ENCODE measurements at places on chromosomes 12 and 14.

DNA sequence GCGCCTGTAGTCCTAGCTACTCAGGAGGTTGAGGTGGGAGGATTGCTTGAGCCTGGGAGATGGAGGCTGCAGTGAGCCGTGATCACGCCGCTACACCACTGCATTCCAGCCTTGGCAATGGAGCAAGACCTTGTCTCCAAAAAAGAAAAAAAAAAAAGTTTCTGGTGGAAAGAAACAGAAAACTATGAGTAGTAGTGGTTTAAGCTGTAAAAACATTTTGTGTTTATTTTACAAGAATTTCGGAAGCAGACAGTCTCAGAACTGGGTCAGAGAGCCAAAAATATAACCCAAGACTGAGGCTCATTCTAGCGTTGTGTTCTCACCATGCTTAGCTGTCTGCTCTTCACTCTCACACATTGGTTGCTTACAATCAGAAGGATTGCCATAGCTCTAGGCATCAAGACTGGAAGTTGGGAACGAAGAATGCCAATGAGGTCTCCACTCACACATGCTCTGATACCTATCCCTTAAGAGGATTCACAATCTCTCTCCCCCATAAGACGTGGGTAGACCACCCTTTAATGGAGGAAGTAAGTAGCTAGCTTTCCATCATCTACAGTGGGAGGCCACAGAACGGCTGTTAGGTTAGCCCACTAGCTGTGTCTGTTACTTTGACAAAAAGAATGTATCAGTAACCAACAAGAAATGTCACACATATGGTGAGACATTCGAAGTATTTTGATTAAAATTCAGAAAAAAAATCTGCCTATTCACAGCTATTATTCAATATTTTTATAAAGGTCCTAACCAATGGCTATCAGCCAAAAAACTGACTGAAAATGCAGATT is 117.6 kb upstream of the RASSF8 start:
- DNase-seq: peak; percentile 27

GRCh38 chr12:61072717-61073116 is 1187.5 kb upstream of the USP15 start:
- DNase-seq: no peak

DNA sequence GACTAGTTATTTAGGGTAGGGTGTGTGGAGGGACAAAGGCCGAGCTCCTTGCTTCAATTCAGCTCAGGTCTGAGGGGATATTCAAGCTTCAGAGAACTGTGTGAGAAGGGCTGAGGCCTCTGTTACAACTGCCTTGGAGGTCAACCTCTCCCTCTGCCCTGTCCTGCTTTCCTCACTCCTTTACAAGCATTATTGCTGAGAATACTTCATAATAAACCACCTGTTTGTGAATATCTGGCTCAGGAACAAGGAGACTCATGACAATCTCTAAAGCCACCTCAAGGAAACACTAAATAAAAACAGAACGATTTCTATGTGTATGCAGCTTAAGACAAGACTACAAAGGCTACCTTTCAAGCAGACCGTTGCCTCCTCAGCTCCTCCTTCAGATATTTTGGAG is 21.7 kb downstream of the OTOGL start:
- no peak for DNase-seq

DNA sequence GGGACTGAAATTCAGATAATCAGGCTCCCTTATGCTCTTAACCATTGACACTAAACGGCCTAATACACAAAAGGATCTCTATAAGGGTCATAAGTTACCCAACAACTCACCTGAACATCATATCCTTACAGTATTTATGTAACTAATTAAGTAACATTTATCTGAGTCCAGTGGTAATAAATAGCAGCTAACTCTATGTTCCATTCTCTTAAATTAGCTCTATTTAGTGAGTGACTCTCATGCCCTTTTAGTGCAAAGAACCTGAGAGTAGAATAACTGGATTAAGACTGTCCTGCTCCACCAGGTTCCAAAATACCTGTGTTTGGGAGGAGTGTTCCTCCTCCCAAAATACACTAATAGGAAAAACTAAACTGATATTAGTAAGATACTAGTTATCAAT is 9.8 kb downstream of the SCAF11 start:
- no peak for DNase-seq
